ENCODE measurements at places on chromosomes 6 and 20.

DNA sequence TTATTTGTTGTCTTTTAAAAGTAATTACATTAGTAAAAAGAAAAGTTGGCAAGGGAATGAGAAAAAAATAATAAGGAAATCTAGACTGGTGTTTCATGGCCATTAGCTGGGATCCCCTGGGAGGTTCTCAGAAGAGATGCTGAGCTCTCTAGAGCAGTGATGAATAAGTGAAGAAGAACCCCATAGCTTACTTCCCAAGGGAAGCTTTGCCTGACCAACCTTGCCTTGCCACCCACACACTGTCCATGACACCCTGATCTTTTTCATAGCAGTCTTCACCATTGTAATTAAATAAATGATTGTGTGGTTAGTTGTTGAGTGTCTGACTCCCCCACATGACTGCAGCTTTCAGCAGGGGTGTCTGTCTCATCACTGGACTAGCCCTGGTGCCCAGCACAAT lies 5.9 kb downstream of the C6orf163 start:
- no peak for DNase-seq

DNA sequence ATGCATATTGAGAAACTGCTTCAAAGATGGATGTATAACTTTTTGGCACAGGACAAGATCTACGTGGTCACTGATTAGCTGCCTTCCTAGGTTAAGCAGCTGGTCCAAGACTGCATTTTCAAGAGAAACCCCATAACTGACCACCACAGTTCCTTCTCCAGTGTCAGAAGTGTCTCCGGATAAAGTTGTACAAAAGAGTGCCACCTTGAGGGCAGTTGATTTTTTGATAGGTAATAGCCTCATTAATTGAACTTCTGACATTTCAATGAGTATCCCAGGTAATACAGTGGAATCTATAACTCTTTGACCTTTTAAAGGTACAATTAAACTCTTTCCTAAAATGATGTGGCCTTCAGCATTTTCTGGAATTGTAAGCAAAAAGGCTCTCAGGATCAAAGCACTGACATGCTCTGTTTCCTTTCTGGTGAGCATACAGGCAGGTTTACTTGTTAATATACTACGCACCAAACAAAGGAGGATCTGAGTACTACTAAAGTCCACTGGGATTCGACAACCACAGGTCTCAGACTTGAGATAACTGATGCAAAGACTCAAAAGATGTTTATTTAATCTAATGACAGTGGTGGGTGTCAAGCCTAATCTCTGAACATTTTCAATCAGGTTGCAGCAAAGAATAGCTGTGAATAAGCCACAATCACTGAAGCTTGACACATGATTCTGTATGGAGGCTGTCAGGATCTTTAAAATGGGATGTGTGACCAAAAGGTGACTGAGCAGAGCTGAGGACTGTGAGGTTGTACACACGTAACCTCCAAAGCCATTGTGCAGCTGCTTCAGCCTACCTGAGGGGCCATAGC lies 21.2 kb downstream of the MKKS start:
- DNase-seq, result no peak

- peak; percentile 5 for DNase-seq
Measured at GRCh38 chr6:113306552-113307145, 550.5 kb upstream of the MARCKS start.

DNA sequence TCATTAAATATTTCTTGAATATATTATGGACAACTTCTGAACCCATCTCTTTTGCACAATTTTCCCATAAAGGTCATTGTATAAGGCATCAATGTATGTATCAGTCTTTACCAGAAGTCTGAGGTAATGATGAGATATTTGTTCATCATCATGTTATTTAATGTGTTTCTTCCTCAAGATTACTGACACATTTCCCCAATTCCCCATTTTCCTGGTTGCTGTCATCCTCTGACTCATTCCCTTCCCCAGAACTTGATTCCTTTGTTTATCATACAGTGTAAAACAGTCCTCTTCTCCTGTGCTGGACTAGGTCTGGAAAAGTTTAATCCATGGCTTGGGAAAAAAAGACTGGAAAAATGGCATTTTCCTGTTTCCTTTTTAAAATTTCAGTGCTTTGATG lies 107.9 kb upstream of the FLRT3 start:
- no peak for DNase-seq

DNA sequence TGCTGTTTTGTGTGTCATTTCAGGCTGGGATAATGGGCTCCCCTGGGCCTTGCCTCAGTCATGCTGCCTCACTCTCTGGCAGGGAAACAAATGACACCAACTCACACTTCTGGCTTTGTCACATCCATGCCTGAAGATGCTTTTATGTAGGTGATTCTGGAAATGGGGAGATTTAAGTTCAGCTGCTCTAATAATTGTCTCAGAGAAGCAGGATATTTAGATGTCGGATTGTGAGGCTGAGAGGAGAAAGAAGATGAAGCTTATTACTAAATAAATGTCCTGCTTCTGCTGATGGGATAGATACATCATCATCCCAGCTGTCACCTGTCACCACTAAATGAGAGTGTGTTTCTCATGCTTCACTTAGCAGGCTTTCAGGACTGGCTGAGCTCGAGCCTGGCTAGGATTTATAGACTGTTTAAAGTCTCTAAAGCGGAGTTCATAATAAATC lies 480.2 kb upstream of the SPTLC3 start:
- no peak for DNase-seq

- DNase-seq, result no peak
Measured at GRCh38 chr20:2801286-2801728, 880 bp upstream of the CPXM1 start.

DNA sequence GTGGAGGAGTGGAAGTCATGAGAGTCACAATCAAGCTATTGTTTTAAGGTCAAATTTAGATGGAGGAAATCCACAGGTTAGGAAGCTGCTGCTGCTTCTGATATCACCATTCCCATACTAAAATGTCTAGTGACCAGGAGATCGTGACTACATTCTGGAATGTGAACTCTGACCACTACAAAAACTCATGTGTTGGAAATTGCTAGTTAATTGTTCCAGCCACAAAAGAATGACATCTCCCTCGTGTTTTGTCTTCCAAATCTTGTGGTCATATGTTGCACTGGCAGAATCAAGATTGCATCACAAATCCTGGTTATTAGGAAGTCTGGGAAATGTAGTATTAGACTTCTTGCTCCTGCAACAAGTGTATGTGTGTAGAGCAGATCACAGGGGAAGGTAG lies 441.9 kb downstream of the CD109 start:
- no peak for DNase-seq

GRCh38 chr6:70151616-70152015 lies 151.3 kb downstream of the COL9A1 start:
- DNase-seq, result no peak

- no peak for DNase-seq
Measured at GRCh38 chr6:26328265-26328844, 36.6 kb upstream of the BTN3A2 start.

- no peak for DNase-seq
Measured at GRCh38 chr6:37122861-37123260, 47.1 kb upstream of the PIM1 start.

DNA sequence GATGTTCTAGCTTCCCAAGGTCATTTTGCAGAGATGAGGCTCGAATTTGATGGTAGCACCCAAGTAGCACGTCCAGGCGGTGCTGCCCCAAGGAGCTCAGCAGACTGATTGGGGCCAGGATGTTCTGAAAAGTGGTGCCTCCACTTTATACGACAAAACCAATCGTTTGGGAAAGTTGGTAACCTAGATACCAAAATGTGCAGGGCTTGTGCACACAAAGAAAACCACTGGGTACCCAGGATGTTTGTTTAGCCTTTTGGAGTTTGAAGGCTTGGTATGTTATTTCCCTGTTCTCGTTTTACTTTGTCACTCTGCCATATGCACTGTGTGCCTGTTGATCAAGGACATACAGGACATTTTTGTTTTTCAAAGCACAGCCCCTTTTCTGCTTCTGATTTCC lies 40.7 kb upstream of the PBOV1 start:
- no peak for DNase-seq

GRCh38 chr20:6235510-6235909 lies 112.7 kb upstream of the FERMT1 start:
- DNase-seq, result no peak

Data from NCI-H1092 treated with DMSO at 0.1 percent for 48 hours (cell line).